ENCODE measurements at places on chromosomes 11 and 22. TPM values are rescaled to one million over a fixed set of nuclear protein-coding genes. Genes with fewer than 3 reads are reported as not detected.

The NXPE4 gene
- not detected for total RNA-seq

The APOBEC3F gene
- total RNA-seq: 2.8 TPM

The TRIM51 gene
- not detected for total RNA-seq

The KDM4D gene
- total RNA-seq: 0.26 TPM

The SLC17A6 gene
- total RNA-seq: not detected

The OR4D5 gene
- total RNA-seq: not detected

The ACAD8 gene
- total RNA-seq: 7.5 TPM

The TSSK2 gene
- total RNA-seq: not detected

The APOL4 gene
- not detected for total RNA-seq

The KCNK4 gene
- total RNA-seq: not detected

The MS4A3 gene
- total RNA-seq: not detected

The DLG2 gene
- total RNA-seq: 0.67 TPM

The HBE1 gene
- total RNA-seq: 25.6 TPM

The IGLL5 gene
- total RNA-seq: not detected

The CARD18 gene
- not detected for total RNA-seq

The GRM5 gene
- total RNA-seq: not detected

The MEI1 gene
- 2.7 TPM for total RNA-seq

The C2CD2L gene
- total RNA-seq: 4.7 TPM

The PTDSS2 gene
- 30.4 TPM for total RNA-seq

The NCF4 gene
- not detected for total RNA-seq

The TRIM49D2 gene
- not detected for total RNA-seq

The NPAT gene
- total RNA-seq: 9.2 TPM

The RASSF10 gene
- not detected for total RNA-seq

The BIRC3 gene
- total RNA-seq: 11.6 TPM

The OR5I1 gene
- total RNA-seq: not detected

The BARX2 gene
- not detected for total RNA-seq

The RAB36 gene
- 6.1 TPM for total RNA-seq

The PRDM11 gene
- 10.1 TPM for total RNA-seq

The MUC6 gene
- not detected for total RNA-seq

The GRAMD1B gene
- 4.6 TPM for total RNA-seq

The C11orf21 gene
- 2.8 TPM for total RNA-seq

The THRSP gene
- not detected for total RNA-seq

The DDIAS gene
- total RNA-seq: 30.1 TPM

The FOLR2 gene
- not detected for total RNA-seq

The FGF4 gene
- total RNA-seq: not detected

The SCGB2A2 gene
- total RNA-seq: not detected

The SPDYC gene
- not detected for total RNA-seq

The ANO1 gene
- 2.6 TPM for total RNA-seq

The ANGPTL5 gene
- not detected for total RNA-seq

The CCDC15 gene
- total RNA-seq: 3.7 TPM

The PKDREJ gene
- under 0.01 TPM for total RNA-seq

The SAA4 gene
- total RNA-seq: 0.43 TPM

Data from A172 (cell line).